Chondrocyte (in vitro differentiated cells): ENCODE measurements at places on chromosomes 11 and 22. TPM values are rescaled to one million over a fixed set of nuclear protein-coding genes. Genes with fewer than 3 reads are reported as not detected.

RTN4RL2 gene
- total RNA-seq, result 0.31 to 0.57 TPM in 2 of 3 replicates, not detected in the other

SMIM35 gene
- not detected in 3 replicates for total RNA-seq

CAVIN3 gene
- total RNA-seq, result 40.9 to 123 TPM (median 120 TPM) in 3 replicates

FAM118B gene
- total RNA-seq, result 23.2 to 25.9 TPM (median 24.3 TPM) in 3 replicates

SYTL2 gene
- 9.3 to 25.1 TPM (median 23.8 TPM) in 3 replicates for total RNA-seq

ABCC8 gene
- total RNA-seq, result not detected in 3 replicates

TAGLN gene
- total RNA-seq, result 854 to 4,666 TPM (median 4,556 TPM) in 3 replicates

CHADL gene
- 0.36 to 1.3 TPM (median 0.39 TPM) in 3 replicates for total RNA-seq

OR4X2 gene
- not detected in 3 replicates for total RNA-seq

KCNJ11 gene
- not detected in 3 replicates for total RNA-seq
